Aorta (tissue), 5 donors: ENCODE measurements at places on chromosomes 11 and 22. TPM values are rescaled to one million over a fixed set of nuclear protein-coding genes. Genes with fewer than 3 reads are reported as not detected.

Gene HTR3B
- not detected for polyA plus RNA-seq

Gene DMC1
- 2.5 TPM for polyA plus RNA-seq

Gene C11orf87
- not detected for polyA plus RNA-seq

Gene CSNK2A3
- polyA plus RNA-seq: not detected

Gene RGL4
- 0.59 TPM for polyA plus RNA-seq

Gene OR8D1
- polyA plus RNA-seq: not detected

Gene OR2AG1
- not detected for polyA plus RNA-seq

Gene TRPC6
- 4.5 TPM for polyA plus RNA-seq

Gene VWA5A
- polyA plus RNA-seq: 27.8 TPM

Gene APOA5
- not detected for polyA plus RNA-seq

Gene POU2AF1
- polyA plus RNA-seq: 0.05 TPM

Gene DEPDC7
- polyA plus RNA-seq: 6.4 TPM

Gene SAA1
- 12.3 TPM for polyA plus RNA-seq

Gene RNF169
- 6.5 TPM for polyA plus RNA-seq

Gene PKP3
- polyA plus RNA-seq: 10.9 TPM

Gene SLC22A8
- polyA plus RNA-seq: not detected

Gene OR5A1
- not detected for polyA plus RNA-seq

Gene CDHR5
- polyA plus RNA-seq: 39.8 TPM

Gene INPP5J
- 7.6 TPM for polyA plus RNA-seq

Gene OLFML1
- polyA plus RNA-seq: 4.9 TPM

Gene PLEKHA7
- 5.9 TPM for polyA plus RNA-seq

Gene CNIH2
- polyA plus RNA-seq: 0.18 TPM

Gene SEPTIN3
- polyA plus RNA-seq: not detected

Gene KRTAP5-11
- polyA plus RNA-seq: not detected

Gene FGF4
- 0.13 TPM for polyA plus RNA-seq

Gene LARGE1
- 6.3 TPM for polyA plus RNA-seq

Gene CAPRIN1
- polyA plus RNA-seq: 58.0 TPM

Gene LUZP2
- polyA plus RNA-seq: 0.50 TPM

Gene CLCF1
- 19.5 TPM for polyA plus RNA-seq

Gene ABCC8
- not detected for polyA plus RNA-seq

Gene SLC25A17
- polyA plus RNA-seq: 15.2 TPM

Gene OR51A7
- polyA plus RNA-seq: not detected

Gene TIMP3
- polyA plus RNA-seq: 34.4 TPM

Gene LRRC10B
- polyA plus RNA-seq: not detected

Gene CELF1
- polyA plus RNA-seq: 11.3 TPM

Gene LRRC74B
- polyA plus RNA-seq: not detected

Gene WBP2NL
- not detected for polyA plus RNA-seq

Gene TH
- polyA plus RNA-seq: not detected

Gene B4GALNT4
- 4.6 TPM for polyA plus RNA-seq

Gene APOBEC3B
- polyA plus RNA-seq: not detected

Gene TSGA10IP
- not detected for polyA plus RNA-seq

Gene ESAM
- polyA plus RNA-seq: 110 TPM
